ENCODE measurements at places on chromosomes 11 and 22.
A peak's percentile ranks its signal among the peaks of the same experiment; 100 is the strongest.

DNA sequence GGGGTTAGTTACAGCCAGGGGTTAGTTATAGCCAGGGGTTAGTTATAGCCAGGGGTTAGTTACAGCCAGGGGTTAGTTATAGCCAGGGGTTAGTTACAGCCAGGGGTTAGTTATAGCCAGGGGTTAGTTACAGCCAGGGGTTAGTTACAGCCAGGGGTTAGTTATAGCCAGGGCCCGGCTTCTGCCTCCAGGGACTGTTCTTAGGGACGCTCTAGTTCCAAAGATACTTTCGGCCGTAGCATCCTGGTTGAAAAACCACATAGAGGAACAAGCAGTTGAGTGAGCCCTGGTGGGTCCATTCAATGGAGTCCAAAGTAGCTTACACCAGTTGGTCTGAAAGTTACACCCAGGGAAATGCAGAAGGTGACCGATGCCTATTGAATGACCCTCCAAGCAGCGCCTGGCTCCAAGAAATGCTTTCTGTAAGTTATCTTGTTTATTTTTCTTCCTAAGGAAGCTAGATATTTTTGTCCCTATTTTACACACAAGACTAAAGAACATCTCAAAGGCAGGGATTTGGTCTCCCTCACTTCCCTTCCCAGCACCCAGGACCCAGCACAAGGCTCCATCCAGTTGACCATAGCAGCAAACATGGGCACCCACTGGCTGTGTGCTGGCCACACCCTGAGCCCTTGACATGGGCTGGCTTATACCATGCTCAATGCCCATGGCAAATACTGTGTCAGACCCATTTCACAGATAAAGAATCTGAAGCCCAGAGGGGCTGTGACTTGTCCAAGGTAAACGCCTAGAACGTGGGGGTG is 49.7 kb upstream of the SHISAL1 start:
- no peak for DNase-seq

DNA sequence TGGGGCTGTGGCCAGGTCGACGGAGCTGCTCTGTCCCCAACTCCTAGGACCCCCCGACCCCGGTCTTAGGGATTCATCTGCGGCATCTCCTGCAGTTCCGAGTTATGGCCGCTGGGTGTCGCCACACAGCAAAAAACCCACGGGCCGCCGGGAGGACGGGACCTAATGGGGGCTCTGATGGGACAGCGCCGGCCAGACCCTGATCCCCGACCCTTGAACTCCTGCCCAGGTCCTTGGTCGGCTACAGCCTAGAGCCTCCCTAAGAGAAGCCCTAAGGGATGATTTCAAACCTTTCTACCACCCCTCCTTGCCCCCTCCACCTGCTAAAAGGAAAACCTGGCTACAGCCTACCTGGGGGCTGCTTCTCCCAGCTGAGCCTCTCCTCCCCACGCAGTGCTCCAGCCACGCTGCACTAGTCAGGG is 30.8 kb upstream of the LRRC10B start:
- DNase-seq, result peak; percentile 64

DNA sequence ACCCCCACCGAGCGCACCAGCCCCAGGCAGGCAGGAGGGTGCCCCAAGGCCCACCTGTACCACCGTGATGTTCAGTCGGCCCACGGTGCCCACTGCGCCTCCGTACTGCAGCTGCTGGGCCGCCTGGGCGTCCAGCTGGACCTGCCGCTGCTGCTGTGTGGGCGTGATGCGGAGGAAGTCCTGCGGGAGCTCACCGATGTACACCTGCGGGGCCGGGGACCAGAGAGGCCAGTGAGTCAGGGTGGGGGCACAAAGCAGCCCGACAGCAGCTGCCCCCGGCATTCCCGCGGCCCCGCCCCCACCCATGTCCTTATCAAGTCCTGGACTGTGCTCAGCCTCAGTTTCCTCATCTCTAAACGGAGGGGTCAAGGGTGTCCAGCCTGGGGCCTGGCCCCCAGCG is 13.8 kb downstream of the TOLLIP start:
- no peak for DNase-seq

GRCh38 chr22:48742556-48743343 is 1084.9 kb downstream of the BRD1 start:
- DNase-seq, result no peak

DNA sequence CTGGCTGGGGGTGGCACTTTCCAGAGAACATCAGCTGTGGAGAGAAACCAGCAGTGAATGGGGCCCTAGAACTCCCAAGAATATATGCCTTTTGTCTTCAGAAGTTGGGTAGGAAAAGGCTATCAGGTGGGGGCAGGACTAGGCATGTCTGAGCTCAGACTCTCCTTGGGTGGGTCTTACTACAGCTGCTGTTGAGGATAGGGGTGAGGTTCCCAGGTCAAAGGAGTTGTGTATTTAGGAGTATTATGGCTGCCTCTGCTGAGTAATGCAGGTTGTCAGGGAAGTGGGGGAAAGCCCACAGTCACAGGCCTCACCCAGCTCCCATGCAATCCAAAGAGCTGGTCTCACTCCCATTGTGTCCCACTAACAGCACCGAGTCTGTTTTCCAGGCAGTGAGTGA is 26.1 kb downstream of the SLC22A9 start:
- DNase-seq, result no peak

DNA sequence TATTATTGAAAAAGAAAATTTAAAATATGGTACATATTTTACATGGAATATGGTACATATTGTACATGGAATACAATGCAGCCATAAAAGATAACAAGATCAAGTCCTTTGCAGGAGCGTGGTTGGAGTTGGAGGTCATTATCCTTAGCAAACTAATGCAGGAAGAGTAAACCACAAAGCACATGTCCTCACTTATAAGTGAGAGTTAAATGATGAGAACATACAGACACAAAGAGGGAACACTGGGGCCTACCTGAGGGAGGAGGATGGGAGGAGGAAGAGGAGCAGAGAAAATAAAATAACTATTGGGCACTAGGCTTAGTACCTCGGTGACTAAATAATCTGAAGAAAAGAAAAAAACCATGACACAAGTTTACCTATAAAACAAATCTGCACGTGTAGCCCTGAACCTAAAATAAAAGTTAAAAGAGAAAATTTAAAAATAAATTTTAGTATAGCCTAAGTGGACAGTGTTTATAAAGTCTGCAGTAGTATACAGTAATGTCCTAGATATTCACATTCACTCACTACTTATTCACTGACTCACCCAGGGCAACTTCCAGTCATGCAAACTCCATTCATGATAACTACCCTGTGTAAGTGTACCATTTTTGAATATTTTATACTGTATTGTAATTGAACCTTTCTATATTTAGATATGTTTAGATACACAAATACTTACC is 204.4 kb downstream of the FAM76B start:
- DNase-seq, result no peak

DNA sequence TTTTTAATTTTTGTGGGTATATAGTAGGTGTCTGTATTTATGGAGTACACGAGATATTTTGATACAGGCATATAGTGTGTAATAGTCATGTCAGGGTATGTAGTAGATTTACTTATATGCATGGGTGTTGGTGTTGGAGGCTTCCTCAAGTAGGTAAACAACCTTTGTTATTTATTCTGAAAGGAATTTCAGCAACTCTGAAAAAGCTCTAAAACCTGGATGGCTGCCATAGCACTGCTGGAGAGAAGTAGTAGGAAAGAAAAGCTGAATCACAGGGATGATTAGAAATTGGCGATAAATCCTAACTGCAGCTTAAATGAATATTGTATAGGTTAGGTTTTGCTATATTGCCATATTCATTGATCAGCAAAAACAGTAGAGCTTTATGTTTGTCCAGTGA is 44.4 kb upstream of the ST14 start:
- DNase-seq, result no peak

GRCh38 chr22:45578524-45579147 is 76.0 kb downstream of the FBLN1 start:
- DNase-seq, result no peak

DNA sequence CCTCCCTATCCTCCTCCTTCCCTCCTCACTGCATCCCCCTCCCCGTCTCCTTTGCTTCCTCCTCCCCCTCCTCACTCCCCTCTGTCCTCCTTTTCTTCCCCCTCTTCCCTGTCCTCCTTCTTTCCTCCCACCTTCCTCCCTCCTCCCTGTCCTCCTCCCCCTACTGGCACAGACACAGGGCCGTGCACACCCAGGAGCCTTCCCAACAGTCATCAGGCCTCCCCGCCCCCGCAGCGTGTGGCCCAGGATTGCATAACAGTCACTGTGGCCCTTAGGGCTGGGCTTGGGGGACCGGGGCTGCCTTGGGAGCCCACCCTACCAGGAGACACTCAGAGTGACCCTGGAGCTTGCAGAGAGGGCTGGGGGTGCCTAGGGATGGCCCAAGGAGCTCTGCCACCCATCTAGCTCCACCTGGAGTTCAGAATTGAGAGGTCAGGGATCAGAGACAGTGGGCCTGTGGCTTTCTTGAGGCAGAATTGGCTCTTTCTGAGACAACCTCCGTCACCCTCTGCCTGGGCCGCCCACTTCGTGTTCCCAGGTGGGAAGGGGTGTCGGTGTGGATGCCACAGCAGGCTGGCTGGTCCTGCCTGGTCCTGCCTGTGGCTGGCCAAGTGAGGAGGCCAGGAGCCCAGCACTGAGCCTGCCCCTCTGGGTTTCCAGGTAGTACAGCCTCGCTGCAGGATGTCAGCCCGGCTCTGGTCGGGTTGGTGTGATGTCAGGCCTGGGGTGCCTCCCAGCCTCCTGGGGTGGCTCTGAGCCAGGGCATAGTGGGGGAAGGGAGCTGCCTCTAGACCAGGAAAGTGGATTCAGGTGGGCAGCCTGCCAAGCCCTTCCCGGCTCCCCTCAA is 1.6 kb downstream of the SPI1 start:
- DNase-seq, result no peak

DNA sequence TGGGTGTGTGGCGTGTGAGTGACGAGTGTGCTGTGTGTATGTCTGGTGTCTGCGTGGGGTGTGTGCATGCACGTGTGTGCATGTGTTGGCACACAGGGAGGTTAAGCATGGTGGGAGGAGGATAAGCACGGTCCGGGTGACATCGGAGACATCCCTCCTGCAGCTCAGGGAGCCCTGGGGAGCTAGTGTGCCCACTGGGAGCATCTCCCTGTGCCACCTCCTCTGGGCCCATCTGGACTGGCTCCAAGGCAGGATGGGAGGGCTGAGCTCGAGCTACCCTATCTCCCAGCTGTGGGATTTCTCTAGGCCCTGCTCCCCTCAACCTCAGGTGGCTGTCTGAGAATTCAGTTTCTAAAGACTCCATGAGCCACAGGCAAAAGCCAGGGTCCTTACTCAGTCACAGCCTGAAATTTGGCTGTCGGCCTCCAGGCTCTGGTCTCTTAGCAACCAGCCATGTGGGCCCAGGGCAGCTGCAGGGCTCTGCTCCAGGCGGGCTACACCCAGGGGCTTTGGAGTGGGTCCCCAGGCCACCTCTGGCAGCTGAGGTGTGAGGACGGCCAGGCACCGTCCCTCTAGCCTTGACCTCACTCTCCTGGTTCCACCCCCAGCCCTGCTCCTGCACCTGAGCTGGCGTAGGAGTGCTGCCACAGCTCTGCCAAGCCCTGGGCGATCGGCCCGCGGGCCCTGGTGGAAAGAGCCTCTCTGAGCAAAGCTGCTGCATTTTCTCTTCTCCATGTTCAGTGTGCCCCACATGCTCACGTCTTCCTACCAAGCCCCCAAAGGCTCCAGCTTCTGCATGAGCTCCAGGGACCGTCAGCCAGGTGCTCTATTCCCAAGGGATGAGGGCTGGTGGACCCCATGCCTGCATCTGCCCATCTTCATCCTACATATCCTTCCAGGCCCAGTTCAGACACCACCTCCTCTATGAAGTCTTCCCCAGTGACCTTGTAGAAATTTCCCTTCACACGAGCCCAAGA is 39.7 kb downstream of the RTL6 start:
- DNase-seq, result no peak

DNA sequence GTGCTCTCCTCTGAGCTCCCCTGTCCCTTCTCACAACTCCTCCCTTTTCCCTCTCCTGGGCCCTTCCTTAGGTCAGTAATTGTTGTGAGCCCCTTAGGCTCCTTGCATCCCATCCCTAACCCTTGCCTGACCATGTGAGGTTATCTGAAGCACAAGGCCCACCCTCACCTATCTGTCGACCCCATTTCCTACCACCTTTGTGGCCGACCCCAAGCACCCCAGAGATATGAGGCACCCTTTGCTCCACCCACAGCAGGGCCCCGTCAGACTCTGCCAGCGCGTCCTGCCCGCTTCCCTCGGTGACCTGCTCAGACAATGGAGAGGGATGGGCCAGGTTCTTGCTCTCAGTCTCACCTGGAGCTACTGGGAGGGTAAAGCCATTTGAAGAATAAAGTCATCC is 1.3 kb downstream of the GNG3 start:
- DNase-seq, result peak; percentile 38

GRCh38 chr11:35214792-35215193 is 75.8 kb downstream of the CD44 start:
- no peak for DNase-seq

- DNase-seq, result no peak
Observed at GRCh38 chr11:50246183-50246582, 213.5 kb downstream of the OR4C45 start.

GRCh38 chr11:21707116-21707739 is 485.7 kb upstream of the ANO5 start:
- no peak for DNase-seq

- no peak for DNase-seq
Observed at GRCh38 chr11:73998846-73999575, 9.9 kb downstream of the UCP3 start.

DNA sequence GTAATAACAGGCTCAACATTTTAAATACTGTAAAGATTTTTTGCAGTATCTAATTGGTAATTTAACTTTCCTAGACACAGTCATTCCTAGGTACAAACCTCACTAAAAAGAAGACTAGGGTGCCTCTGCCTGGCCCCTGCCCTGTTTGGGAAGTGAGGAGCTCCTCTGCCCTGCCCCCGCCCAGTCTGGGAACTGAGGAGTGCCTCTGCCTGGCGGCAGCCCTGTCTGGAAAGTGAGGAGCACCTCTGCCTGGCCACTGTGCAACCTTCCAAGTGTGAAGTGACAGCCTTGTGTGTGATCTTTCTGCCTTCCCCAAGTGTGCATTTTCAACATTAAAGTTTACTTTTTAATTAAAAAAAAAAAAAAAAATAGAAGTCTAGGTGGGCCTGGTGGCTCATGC is 4.2 kb downstream of the CHORDC1 start:
- DNase-seq, result no peak

GRCh38 chr11:111515591-111515990 is 1.0 kb downstream of the HOATZ start:
- no peak for DNase-seq

GRCh38 chr11:96254087-96254486 is 88.9 kb downstream of the MAML2 start:
- DNase-seq, result no peak

DNA sequence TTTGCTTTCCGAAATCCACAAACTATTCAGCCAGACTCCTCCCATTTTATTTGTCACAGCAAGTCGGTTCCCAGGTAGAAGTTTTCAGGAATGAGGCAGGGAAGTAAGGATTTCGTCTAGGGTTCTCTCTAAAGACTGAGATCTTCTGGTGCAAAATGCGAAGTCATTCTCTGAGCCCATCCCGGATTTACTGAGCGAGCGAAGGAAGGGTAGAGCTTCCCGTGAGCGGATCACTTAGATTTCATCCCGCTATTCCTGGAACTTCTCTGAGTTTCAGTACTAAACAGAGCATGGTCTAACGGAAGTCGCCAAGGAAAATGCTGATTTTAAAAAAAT is 3.1 kb upstream of the CALCA start:
- DNase-seq, result no peak

GRCh38 chr22:21727768-21728167 is 7.8 kb downstream of the YPEL1 start:
- DNase-seq, result no peak

All from G401 (cell line).